ENCODE measurements at places on chromosomes 4 and X. TPM values are rescaled to one million over a fixed set of nuclear protein-coding genes. Genes with fewer than 3 reads are reported as not detected.

DNA sequence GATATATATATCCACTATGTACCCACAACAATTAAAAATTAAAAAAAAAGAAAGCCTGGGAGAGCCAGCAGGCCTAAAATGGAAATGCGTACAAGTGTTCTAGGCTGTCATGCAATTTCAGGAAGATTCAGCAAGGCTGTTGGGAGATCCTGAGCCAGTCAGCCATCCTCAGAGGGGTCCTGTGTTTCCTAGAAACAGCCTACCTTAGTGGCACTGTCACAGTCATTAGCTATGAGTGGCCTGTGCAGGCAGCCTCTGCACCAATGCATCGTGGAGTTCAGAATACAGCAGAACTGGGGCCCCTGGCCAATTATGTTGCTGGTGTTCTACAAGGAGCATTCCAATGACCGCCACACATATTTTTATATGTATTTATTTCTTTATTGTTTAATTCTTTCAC is 21.0 kb upstream of the USP53 start:
- no peak overlapping the region for H3K27ac ChIP-seq
- no peaks in the 10 kb centered on the region for H3K27me3 ChIP-seq
- no peaks in the 10 kb centered on the region for H3K36me3 ChIP-seq
- H3K4me3 ChIP-seq = no peak overlapping the region
- no peak for DNase-seq
- no peaks in the 10 kb centered on the region for H3K4me1 ChIP-seq

GRCh38 chrX:19515615-19516105 is 352 bp upstream of the MAP3K15 start:
- H3K36me3 ChIP-seq = no peaks in the 10 kb centered on the region
- peak overlapping the region; percentile 53 for H3K4me3 ChIP-seq
- peak; percentile 3 for DNase-seq
- peaks cover 24% of the 10 kb centered on the region for H3K27me3 ChIP-seq

The ELMOD2 gene
- 22.3 TPM for total RNA-seq

DNA sequence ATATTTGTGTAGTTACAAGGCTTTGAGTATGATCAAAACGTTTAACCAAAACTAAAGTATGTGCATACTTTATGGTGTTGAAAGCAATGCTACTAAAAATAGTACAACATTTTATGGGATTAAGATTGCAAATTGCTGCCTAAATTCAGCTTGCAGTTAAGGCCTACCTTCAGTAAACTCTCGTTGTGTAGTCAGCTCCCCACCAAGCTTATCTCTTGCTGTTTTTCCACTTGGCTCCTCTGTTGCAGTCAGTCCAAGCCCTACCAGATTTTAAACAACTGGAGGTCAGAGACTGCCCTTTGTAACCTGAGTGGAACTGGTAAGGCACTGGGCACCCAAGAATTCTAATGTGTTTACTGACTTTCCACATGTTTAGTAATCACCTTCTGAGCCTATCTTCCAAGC is 25.7 kb downstream of the AFF1 start:
- H3K4me1 ChIP-seq = peaks cover 78% of the 10 kb centered on the region
- no peak for DNase-seq
- no peaks in the 10 kb centered on the region for H3K36me3 ChIP-seq
- H3K27ac ChIP-seq = peak overlapping the region; percentile 78
- no peak overlapping the region for H3K4me3 ChIP-seq
- H3K27me3 ChIP-seq = no peaks in the 10 kb centered on the region

DNA sequence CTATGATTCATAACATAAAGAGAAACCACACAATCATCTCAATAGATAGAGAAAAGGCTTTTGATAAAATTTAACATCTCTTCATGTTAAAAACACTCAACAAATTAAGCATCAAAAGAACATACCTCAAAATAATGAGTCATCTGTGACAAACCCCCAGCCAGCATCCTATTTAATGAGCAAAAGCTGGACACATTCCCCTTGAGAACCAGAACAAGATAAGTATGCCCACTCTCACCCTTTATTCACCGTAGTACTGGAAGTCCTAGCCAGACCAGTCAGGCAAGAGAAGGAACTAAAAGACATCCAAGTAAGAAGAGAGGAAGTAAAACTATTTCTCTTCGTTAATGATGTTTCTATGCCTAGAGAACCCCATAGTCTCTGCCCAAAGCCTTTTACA is 507.2 kb downstream of the PABPC4L start:
- no peaks in the 10 kb centered on the region for H3K27me3 ChIP-seq
- DNase-seq = no peak
- no peak overlapping the region for H3K27ac ChIP-seq

- peaks cover 17% of the 10 kb centered on the region for H3K4me1 ChIP-seq
- no peaks in the 10 kb centered on the region for H3K36me3 ChIP-seq
- no peak for DNase-seq
- no peaks in the 10 kb centered on the region for H3K27me3 ChIP-seq
These were observed 14.1 kb downstream of the HTRA3 start for GRCh38 chr4:8283631-8284121.

GRCh38 chrX:39730662-39731329 is 367.0 kb downstream of the BCOR start:
- H3K36me3 ChIP-seq = no peaks in the 10 kb centered on the region
- peaks cover 3% of the 10 kb centered on the region for H3K4me1 ChIP-seq
- no peak overlapping the region for H3K27ac ChIP-seq
- no peak overlapping the region for H3K4me3 ChIP-seq
- DNase-seq = peak; percentile 69

DNA sequence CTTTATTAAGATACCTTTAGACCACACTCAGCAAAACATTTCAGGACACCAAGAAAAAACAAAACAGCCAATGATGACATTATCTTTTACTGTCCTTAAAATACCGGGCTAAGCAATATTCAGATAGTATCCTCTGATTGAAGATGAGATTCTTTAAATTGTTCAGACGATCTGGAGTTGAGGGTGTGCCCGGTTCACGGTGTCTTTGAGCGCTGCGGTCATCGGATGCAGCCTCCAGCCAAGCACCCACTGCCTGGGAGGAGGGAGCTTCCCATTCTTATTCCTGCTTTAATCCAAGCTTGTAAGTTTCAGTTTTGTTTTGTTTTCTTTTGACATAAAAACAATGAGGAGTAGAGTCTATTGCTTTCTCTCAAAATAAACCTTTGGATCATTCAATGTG is 14.1 kb downstream of the FAM149A start:
- DNase-seq = no peak
- H3K36me3 ChIP-seq = no peaks in the 10 kb centered on the region
- no peak overlapping the region for H3K4me3 ChIP-seq
- no peaks in the 10 kb centered on the region for H3K27me3 ChIP-seq

DNA sequence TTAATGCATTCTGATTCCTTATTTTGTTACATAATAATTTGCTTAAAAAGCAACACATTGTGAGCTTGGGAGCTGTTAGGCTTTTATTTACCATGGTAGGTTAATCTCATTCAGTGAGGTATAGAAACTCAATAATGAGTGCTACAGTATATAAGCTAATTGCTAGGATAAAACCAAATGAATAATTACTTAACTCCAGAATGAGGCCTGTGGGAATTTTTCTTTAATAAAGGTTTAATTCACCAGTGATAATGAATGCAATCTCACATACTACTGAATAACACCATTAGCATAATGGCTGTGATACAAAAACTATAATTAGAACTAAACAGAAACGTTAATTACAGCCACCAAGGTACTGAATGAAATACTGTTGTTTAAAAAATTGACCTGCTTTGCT is 326.3 kb downstream of the IQCM start:
- H3K36me3 ChIP-seq = no peaks in the 10 kb centered on the region
- H3K27me3 ChIP-seq = no peaks in the 10 kb centered on the region
- no peaks in the 10 kb centered on the region for H3K4me1 ChIP-seq
- DNase-seq = no peak
- no peak overlapping the region for H3K27ac ChIP-seq
- no peak overlapping the region for H3K4me3 ChIP-seq

DNA sequence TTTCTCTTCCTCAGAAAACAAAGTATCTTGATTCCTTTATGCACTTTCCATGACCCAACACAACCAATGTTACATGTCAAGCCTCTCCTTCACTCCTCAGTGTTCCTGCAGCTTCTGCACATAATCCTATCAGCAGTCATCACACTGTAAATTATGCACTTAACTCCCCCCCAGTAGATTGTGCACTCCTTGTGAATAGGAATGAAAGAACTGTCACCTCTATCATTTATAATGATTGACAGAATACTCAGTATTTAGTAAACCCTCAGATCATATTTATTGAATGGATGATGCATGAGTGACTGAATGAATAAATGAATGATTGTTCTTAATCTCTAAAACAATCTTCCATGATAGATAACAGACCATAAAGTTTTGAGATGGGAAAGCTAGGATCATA is 253.3 kb downstream of the HS3ST1 start:
- no peak overlapping the region for H3K4me3 ChIP-seq
- no peaks in the 10 kb centered on the region for H3K36me3 ChIP-seq
- no peak overlapping the region for H3K27ac ChIP-seq
- H3K27me3 ChIP-seq = no peaks in the 10 kb centered on the region

GRCh38 chrX:41785685-41786084 is 61.7 kb downstream of the GPR82 start:
- no peaks in the 10 kb centered on the region for H3K4me1 ChIP-seq
- H3K27me3 ChIP-seq = no peaks in the 10 kb centered on the region
- DNase-seq = no peak
- no peak overlapping the region for H3K4me3 ChIP-seq
- H3K36me3 ChIP-seq = no peaks in the 10 kb centered on the region

DNA sequence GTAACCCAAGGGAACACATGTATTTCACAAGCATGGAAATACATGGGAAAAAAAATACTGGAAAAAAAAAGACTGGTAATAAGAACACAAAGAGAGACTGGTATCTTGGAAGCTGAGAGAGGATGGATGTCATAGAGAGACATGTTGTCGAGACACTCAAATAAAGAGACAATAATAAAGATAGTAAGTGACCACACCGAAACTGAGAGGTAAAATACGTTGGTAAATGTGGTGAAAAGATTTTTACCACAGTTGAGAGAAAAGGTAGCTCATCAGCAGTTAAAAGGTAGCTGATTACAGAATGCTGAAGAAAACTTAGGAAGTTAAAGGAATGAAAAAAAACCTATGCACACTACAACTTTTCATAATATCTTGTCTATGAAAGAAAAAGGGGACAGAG is 81.1 kb downstream of the ARAP2 start:
- no peak for DNase-seq
- H3K4me1 ChIP-seq = no peaks in the 10 kb centered on the region
- no peaks in the 10 kb centered on the region for H3K27me3 ChIP-seq
- no peak overlapping the region for H3K4me3 ChIP-seq
- no peak overlapping the region for H3K27ac ChIP-seq
- H3K36me3 ChIP-seq = peaks cover 43% of the 10 kb centered on the region
